ENCODE measurements at places on chromosomes 7 and 10.

- no peak for DNase-seq
Measured at GRCh38 chr10:3763035-3763456, 22.0 kb downstream of the KLF6 start.

GRCh38 chr7:26580064-26580591, 284.3 kb downstream of the SKAP2 start:
- DNase-seq = no peak

- no peak for DNase-seq
Measured at GRCh38 chr7:38751416-38751815, 120.2 kb upstream of the AMPH start.

DNA sequence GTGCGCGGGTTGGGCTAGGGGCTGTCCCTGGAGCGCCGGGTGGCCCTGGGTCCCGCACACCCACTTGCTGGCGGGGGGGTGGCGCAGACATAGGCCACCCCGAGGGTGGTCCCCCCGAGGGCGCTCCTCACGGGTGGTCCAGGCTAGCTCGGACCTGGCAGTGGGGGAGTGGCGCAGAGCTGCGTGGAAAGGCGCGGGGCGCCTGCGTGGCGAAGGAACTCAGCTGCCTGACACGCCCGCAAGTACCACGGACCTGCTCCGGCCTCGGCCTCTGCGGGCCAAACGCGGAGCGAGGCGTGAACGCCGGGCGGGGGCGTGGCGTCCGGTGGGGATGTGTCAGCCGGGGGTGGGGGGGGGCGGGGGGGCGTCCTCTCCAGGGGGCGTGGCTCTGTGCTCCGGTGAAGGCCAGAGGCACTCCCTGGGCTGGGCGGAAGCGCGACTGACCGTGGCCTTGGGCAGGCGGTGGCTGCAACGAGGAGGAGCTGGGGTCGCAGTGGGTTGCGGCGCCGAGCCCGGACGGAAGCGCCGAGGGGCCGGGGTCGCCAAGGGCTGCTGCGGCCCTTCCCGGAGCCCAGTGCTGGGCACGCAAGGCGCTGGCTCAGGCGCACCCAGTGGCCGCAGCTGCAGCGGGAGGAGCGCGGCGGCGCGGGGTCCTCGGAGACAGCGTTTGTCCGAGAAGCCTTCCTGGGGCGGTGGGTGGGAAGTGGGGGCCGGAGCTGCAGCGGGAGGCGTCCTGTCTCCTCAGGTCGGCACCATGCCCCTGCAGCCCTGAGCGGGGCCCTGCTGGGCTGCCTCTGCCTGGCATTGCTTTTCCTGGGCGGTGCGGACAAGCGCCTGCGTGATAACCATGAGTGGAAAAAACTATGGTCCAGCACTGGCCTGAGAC, 58.9 kb upstream of the NUPR2 start:
- no peak for DNase-seq

GRCh38 chr10:7302930-7303557, 107.8 kb downstream of the SFMBT2 start:
- no peak for DNase-seq

DNA sequence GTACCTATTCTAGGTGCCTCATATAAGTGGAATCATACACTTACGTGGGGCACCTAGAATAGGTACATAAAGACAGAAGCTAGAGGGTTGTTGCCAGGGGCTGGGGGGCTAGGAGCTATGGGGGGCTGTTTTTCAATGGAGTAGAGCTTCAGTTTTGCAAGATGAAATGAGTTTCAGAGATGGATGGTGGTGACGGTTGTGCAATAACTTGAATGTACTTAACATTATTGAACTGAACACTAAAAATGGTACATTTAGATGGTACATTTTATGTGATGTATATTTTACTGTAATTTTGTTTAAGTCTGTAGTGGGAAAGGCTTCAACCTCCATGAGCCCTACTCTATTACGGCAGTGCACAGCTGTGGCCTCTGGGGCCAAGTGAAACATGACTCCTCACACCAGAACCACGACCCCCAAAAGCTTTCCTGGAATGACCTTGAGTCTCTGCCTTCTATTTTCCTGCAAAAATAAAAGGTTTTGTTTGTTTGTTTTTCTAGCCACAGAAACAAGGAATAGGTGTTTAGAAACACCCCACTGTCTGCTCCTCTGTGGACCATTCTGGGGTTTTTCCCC, 147.3 kb upstream of the PLXNA4 start:
- no peak for DNase-seq

- DNase-seq = no peak
Measured at GRCh38 chr7:68627247-68627864, 970.9 kb upstream of the AUTS2 start.

GRCh38 chr7:611281-611810, 91.7 kb upstream of the PDGFA start:
- no peak for DNase-seq

- no peak for DNase-seq
Measured at GRCh38 chr10:10911471-10911921, 106.2 kb upstream of the CELF2 start.

GRCh38 chr7:601595-602340, 82.1 kb upstream of the PDGFA start:
- peak; percentile 89 for DNase-seq

GRCh38 chr7:77331938-77332695, 84.0 kb downstream of the GSAP start:
- peak; percentile 75 for DNase-seq

- no peak for DNase-seq
Measured at GRCh38 chr7:20299145-20299544, 31.6 kb upstream of the ITGB8 start.

- DNase-seq = no peak
Measured at GRCh38 chr7:1081931-1082401, 5.9 kb upstream of the GPER1 start.

DNA sequence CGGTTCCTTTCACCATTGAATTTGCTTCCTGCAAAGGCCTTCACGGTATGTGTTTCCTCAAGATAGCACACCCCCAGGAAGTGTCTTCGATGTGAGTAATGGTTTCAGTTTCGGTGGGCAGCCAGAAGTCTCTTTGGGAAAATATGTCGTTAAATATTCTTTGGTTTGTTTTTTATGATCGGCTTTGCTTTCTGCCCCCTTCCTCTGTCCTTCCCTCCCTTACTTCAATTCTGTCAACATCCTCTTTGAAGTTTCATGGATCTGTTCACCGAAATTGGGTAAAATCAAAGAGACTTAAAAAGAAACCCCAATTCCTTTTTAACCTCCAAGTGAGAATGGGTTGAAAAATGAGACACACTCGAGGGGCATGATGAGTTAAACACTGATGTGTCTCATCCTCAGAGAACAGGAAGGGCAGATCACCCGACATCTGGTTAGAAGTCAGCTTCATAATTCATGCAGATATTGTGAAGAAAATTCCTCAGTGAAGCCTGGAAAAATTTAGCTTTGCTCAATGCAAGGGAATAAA, 170.8 kb upstream of the HABP2 start:
- peak; percentile 54 for DNase-seq

- no peak for DNase-seq
Measured at GRCh38 chr7:44217852-44218402, 17.1 kb downstream of the YKT6 start.

GRCh38 chr7:80950550-80950967, 31.7 kb upstream of the SEMA3C start:
- no peak for DNase-seq

DNA sequence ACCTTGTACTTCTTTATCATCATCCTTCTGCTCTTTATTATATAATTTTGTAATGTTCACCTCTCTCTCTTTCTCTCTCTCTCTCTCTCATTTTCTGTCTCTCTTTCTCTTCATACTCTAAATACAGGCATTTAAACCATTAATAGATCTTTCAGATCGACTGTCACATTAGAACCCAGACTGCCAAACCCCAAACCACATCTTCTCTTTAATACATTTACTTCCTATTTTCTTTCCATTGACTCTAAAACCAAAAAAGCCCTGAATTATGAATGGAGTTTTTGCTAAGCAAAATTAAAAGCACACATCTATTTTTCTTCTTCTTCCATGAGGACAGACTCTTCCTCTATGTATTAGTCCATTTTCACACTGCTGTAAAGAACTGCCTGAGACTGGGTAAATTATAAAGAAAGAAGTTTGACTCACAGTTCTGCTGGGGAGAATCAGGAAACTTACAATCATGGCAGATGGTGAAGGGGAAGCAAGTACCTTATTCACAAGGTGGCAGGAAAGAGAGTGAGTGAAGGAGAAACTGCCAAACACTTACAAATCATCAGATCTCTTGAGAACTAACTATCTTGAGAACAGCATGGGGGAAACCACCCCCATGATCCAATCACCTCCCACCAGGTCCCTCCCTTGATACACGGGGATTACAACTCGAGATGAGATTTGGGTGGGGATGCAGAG, 272.7 kb upstream of the MGMT start:
- no peak for DNase-seq

DNA sequence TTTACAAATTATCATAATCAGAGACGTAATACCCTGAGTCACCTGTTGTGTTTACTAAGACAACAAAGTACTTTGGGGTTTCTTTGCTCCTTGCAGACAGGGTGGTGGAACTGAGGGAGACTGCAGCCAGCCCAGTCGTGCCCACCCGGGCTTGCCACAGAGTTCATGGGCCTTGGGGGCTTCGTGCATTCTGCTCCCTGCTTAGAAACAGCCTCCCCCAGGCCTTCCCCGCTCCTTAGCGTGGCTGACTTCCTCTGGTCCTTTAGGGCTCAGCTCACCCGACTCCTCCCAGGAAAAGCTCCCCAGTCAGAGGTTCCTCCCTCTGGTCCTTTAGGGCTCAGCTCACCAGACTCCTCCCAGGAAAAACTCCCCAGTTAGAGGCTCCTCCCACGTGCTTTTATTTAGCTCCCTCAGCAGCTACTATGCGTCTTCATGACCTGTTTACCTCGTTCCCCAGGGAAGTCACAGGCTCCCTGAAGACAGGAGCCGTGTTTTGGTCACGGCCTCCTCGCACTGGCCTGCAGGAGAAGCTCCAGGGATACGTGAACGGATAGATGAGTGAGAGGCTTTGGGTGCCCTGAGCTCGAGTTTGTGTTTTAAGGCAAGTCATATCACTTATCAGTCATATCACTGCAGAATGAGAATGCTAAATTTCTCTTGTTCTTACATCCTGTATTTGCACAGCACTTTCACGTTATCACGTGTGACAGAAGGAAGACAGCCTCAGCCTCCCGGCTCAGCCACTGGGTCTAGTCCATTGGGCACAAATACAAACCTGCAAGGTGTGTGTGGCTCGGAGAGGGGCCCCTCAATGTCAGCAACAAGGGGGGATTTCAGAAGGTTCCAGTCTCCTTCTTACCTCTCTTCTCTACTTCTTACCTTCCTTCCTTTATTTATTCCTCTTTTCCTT, 52.7 kb upstream of the VIPR2 start:
- peak; percentile 49 for DNase-seq

DNA sequence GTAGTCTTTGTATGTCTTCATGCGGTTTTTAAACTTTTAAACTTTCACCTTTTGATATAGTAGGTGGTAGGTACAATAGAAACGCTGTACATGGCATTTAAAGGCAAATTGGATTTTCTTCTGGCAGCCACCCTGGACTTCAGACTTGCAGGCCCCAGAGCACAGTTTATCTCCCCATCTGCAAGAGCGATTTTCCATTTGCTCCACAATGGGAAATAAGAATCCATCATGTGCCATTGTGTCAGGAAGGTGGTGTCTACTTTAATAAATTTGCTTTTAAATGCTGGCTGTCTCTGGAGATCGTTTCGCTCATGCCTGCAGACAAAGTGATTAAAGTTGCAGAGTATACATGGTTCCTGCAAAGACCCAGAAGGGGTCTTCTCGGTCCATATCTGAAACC, 38.9 kb downstream of the UNC5B start:
- no peak for DNase-seq

DNA sequence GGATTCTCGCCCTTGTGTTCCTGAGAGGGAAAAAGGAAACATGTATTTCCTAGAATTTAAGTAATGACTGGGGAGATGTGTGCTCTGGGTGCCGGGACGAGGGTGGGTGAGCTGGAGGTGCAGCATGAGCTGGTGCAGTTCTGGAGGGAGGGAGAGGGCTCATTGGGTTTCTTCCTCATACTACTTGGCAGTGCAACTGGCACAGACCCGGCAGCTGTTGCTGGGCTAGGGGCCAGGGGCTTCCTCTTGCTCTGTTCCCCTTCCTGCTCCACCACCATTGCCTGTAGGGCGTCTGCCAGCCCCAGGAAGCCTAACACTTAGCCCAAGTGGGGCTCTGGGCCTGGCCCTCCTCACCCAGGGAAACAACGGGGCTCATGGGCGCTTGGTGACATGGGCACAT, 5.9 kb downstream of the RET start:
- DNase-seq = no peak

- DNase-seq = no peak
Measured at GRCh38 chr7:110681941-110682340, 409.0 kb upstream of the LRRN3 start.

- no peak for DNase-seq
Measured at GRCh38 chr7:43530553-43531410, 52.1 kb upstream of the STK17A start.

DNA sequence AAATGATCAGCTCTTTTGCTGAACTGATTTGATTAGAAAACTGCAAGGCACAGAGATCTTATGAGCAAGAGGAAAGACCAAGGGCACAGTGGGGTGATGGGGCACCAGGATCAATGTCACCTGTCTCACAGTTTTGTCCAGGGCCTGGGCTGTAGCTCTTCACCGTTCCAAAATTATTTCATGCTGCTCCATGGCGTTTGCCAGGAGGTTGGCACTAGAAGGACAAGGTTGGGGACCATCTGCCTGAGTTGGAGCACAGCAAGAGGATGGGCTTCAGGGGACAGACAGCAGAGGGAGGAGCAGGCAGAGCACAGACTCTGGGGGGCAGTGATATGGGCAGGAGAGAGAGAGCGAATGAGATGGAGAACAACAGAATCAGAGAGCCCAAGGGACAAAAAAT, 17.5 kb upstream of the FRA10AC1 start:
- DNase-seq = no peak

GRCh38 chr7:133910761-133911160, 216.4 kb upstream of the LRGUK start:
- no peak for DNase-seq

GRCh38 chr7:115132096-115132495, 210.2 kb downstream of the MDFIC start:
- DNase-seq = no peak

DNA sequence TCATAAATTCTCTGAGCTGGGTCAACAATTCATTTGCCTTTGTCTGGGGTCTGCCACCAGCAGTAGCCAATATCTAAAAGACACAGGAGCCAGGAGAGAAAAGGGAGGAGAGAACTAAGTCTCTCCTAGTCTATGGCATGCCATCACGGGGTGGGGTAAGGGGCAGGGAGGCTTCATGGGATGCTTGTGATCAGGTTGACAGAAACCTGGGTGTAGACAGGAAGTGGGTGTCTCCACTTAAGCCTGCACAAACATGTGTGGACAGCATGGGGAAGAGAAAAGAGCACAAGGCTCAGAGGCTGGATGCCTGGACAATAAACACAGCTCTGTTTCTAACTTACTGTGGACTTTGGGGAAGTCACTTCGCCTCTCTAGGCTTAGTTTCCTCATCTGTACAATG, 11.5 kb upstream of the C10orf53 start:
- no peak for DNase-seq

Data from CD4-positive, alpha-beta T cell treated with Interleukin-12 subunit alpha and Interleukin-12 subunit beta, for 1 hour (primary cell).